CD14-positive monocyte (primary cell): ENCODE measurements at places on chromosomes 5 and 9.

DNA sequence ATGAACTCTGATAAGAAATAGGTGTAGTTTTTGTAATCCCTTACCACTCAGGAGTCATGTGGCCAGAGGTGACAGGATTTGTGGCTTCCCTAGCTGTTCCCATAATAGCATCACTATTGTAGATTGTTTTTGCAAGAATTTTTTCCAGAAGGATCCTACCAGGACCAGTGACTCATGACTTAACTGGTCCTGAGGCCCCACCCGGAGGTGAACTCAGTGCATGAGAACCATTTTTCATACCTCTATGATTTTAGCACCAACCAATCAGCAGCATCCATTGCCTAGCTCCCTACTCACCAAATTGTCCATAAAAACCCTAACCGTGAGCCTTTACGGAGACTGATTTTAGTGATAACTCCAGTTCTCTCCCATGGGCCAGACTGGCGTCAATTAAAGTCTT is 484.8 kb downstream of the PSAT1 start:
- DNase-seq, result no peak

DNA sequence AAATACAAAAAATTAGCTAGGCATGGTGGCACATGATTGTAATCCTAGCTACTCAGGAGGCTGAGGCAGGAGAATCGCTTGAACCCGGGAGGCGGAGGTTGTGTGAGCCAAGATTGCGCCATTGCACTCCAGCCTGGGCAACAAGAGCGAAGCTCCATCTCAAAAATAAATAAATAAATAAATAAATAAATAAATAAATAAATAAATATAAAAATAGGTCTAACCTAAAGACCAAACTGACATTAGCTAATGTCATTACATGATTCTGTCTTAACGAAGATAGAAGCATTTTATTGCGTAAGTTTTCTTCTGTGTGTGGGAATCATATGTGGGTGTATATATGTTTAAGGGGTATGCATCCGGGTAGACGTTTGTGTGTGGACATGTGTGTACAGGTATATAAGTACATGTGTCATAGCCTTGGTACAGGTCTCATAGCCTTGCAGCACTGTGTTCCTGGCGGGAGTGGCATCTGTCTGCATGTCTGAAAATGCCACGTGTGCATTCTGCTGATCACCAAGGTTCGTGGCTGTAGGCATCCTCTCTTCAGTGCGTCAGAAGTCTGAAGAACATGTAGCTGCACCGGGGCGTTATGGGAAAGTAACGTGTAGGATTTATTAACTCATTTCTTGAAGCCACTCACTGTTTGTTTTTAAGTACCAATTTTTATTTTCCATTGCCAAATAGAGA is 298.1 kb downstream of the NR3C1 start:
- DNase-seq, result no peak

- no peak for DNase-seq
Observed at GRCh38 chr5:131511934-131512333, 123.1 kb downstream of the RAPGEF6 start.

DNA sequence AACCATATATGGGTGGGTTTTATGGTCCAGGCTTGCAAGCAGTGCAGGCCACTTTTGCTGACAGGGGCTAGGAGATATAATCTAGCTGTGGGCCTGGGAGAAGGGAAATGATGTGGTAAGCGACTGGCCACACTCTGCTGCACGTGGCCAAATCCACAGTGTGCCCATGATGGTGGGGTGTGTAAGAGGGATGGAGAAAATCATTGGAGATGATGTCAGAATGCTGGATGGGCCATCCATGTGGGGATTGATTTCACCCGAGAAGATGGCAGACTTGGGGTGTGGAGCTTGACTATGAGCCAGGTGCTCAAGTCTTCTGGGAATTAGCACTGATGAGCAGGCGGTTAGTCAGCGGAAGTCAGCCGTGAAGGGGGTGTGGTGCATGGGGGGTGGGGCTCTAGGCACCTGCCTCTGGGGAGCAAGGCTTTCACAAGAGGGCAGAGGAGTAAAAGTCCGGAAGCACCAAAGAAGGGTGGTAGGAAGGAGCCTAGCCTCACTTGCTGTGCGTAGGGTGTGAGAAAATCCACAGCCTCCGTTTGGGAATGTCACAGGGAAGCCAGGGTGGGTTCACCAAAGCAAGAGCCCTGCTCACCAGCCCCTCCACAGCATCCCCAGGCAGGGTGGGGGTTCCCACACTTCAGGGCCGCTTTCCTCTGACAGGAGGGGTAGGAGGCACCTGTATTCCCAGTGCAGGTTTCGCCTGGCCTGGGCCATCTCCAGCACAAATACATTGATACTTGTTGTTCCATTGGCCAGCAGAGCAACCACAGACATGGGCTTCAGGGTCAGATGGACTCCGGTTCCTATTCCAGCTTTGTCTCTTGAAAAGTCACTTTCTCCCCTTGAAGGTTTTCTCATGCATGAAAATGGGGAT is 44.5 kb upstream of the ANGPTL2 start:
- DNase-seq, result no peak

GRCh38 chr5:153601377-153601776 is 110.9 kb downstream of the GRIA1 start:
- DNase-seq, result no peak
